Cerebellar nuclear complex (tissue), 1 donor: ENCODE measurements at places on chromosomes 2 and 18.

- no peak for DNase-seq
Measured at GRCh38 chr2:159080641-159081040, 112.2 kb downstream of the TANC1 start.

- DNase-seq = no peak
Measured at GRCh38 chr2:19073522-19073921, 284.9 kb downstream of the OSR1 start.

DNA sequence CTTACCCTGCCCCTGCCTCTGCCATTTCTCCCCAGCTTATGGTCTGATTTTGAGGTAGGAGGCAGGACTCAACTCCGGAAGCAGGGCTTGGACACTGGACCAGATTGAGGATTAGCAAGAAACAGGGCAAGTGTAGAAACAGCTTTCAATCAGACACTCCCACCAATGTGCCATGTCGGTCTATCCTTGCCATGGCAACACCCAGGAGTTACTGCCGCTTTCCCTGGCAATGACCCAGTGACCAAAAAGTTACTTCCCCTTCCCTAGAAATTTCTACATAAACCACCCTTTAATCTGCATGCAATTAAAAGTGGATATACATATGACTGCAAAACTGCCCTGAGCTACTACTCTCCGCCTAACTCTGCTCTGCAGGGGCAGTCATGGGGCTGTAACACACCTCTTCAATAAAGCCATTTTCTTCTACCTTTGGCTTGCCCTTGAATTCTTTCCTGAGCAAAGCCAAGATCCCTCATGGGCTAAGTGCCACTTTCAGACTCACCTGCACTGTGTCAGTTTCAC is 156.7 kb downstream of the LPIN1 start:
- no peak for DNase-seq

DNA sequence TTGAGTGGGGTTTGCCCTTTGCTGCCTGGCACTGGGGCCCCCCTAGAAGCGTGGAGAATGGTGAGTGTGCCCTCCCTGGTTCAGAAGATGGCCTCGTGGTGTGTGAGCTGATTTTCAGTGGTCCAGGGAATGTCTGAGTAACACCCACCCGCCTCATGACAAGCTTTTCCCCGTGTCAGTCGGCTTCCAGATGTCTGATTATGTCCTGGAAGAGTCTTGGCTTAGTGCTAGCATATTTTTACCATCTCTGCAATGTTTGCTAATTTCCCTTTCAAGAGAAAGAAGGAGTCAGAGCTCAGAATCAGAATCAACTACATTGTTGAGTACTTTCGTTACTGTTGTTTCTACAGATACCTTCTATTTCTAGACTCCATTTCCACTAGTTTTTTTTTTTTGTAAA is 214.7 kb downstream of the SEPTIN10 start:
- DNase-seq = no peak

DNA sequence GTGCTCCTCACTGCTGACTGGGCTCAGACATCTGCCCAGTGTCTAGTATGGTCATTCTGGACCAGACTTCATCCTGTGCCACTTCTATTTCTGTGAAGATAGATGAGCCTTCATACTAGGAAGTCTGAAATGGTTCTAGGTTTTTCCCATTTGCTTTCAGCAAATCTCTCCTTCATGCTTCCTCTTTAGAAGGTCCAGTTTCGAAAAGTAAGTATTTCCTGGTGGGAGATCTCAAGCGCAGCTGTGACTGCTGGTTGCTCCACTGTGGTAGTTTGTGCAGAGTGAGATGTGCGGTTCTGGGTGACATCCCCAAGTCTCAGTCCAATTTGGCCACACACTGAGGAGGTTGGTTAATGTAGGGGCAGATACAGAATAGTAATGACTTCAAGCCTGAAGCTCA is 14.4 kb downstream of the IL36B start:
- no peak for DNase-seq

DNA sequence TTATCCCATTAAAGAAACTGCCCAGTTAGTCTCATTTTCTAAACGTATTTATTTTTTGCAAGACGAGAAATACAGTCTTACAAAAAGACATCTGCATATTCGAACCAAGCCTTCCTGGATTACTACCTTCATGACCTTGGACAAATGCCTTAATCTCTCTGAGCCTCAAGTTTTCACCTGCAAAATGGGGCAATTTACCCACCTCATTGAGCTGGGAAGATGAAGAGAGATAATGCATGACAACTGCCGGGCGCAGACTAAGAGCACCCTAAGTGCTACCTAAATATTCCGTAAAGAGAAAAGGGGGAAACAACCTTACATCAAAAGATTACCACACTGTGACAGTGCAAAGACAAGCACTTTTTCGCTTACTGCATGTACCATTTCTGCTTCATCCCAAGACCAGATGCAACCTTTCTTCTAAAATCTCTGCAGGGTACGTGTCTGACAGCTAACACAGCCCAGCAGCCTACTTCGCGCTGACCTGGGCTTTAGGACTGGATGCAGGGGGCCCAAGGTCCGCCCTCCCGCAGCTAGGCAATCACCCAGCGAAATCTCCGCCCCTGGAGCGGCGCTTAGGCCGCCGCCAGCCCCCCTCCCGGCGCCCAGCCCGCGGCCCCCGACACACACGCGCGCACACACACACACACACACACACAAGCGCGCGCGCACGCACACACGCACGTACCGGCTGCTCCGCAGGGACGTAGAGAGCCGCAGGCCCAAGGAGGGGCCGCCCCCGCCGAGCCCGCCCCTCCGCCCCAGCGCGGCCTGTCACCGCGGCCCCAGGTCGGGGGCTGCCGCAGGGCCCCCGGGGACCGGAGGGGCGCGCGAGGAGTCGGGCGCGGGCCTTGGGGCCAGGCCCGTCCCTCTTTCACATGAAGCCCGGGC is 766 bp downstream of the MAP3K2 start:
- DNase-seq = no peak

- no peak for DNase-seq
Measured at GRCh38 chr18:48910972-48911545, 39.7 kb downstream of the SMAD7 start.

DNA sequence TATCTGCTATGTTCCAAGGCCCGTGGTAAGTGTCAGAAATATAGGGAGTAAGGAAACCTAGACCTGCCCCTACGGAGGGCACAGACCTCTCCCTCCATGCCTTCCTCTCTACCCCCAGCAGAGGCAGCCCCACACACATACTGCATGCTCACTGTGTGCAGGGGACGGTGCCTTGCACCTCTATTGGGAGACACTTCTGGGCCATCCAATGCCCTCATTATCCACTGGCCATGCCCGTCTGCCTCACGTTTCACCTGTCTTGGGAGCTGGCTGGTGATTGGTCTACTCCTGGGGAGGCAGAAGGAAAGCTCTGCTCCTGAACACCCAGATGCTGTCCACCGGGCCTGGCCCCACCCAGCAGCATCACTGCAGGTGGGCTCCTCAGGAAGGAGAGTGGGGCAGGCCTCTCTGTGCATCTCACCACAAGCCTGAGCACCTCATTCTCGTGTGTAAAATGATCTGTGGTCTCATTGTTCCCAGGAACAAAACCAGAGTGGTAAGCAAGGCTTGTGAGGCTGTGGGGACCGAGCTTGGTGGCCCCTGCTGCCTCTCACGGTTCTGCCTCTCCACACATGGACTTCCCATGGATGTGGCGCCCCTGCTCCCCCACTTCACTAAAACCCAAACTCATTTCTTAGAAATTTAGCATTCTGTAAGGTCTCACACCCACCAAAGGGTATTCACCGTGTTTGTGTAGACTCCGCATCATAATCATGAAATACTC is 312.5 kb upstream of the HS6ST1 start:
- DNase-seq = no peak

- DNase-seq = no peak
Measured at GRCh38 chr2:113124984-113125855, 2.2 kb upstream of the IL1RN start.

DNA sequence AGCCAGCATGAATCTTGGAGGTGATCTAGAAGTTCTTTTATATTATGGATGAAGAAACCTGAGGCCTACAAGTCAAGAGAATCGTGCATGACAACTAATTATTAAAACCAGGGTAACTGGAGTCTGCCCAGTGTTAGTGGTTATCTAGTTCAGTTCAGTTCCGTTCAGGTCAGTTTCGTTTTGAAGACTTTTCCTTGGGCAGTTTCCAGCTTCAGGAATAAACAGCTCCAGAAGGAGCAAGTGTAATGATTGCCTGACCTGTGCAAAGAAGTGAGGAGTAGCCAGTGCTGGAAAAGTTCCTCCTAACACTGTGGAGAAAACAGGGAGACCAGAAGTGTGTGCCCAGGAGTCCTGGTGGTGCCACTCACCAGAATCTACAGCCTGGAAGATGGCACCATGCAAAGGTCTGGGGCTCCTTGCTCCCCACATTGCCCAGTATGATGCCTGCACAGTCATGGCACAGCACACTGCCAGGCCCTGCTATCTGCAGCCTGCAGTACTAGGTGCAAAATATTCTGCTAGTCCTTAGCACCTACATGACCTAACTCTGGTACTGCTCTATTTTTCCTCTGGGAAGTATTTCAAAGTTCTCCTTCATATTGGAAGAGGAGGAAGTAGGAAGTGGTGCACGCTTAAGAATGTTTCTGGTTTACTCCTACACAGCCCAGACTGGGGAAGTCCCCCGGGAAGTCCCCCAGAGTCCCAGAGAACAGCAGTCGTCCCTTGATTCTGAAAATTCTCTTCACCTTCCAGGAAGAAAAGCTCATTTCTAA is 65.8 kb downstream of the SUMO1 start:
- no peak for DNase-seq

GRCh38 chr2:236972491-236973342 is 113.0 kb upstream of the COPS8 start:
- DNase-seq = no peak

- no peak for DNase-seq
Measured at GRCh38 chr2:28895189-28895893, 874 bp downstream of the WDR43 start.

- no peak for DNase-seq
Measured at GRCh38 chr2:70580352-70580751, 26.7 kb upstream of the TGFA start.

DNA sequence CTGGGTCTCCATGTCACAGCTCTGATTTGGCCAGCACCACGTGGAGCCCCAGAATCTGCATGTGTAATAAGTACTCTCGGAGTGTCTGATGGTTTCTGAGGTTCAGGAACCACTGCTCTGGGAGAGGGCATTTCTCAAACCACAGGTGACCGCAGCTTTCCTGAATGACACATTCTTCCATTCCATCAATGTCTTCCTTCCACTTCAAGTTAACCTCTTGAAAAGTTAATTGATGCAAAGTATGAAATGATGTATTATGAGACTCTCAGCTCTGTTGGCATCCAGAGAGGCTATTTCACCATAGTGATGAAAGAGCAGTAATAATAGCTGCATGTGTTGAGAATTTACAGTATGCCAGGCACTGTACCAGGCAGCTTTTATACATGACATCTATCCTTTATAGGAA is 61.3 kb upstream of the CRIM1 start:
- DNase-seq = no peak

DNA sequence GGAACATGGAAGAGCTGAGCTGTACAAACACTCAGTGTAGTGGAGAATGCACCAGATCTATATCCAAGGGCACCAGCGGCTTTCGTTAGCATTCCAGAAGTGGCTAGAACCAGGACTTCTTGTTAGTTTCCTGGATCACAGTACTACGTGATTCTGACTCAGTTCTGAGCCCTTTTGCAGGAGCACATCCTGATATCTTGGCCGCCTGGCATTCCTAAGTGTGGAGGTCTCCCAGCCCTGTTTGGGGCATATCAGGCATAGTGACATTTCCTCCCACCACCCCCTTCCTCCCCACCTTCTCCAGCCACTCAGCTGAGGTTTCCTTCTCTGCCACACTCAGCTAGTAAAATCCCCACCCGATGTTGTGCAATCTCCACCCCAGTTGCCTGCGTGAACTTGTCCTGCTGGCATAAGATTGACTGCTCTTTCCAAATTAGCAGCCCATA is 63.4 kb downstream of the BMP10 start:
- DNase-seq = no peak

DNA sequence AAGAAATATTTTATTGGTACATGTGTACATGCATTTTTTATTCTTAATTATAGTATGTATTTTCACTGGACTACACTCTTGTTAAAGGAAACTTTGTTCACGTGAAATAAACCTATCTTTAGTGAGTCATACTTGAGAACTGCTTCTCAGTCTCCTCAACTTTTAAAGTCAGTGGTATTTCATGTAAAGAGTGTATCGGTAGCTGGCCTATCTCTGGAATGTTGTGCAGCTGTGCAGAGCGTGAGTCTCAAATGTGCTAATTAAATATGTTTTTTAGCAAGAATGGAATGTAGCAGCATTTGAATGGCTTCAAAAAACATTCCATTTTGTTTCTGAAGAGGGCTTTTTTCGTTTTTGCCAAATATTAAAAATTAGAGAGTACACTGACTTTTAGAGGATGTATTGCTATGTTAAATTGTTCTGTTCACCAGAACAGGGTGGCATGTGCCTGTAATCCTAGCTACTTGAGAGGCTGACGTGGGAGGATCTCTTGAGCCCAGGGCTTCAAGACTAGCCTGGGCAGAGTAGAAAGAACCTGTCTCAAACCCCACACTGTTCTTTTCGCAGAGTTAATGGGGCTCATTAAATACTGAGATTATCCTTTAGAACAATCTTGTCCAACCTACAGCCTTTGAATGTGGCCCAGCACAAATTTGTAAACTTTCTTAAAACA is 14.3 kb downstream of the SPTBN1 start:
- no peak for DNase-seq

GRCh38 chr2:207311316-207312005 is 145.7 kb upstream of the KLF7 start:
- no peak for DNase-seq

DNA sequence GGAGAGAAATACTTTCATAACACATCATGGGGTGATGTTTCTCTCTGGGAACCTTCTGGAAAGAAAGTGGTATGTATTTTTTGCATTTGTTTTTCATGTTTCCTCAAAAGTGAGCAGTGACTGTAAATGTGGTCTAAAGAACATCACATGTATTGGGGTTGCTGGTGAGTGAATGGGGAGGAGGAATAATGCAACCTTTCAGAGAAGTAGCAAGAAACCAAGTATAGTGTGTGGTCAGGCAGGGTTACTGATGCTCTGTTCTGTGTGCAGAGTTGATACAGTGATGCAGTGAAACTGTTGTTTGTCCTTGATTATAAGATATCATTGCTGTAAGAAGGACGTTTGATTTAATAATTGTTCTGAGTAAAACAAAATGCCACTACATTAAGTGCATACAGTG is 24.1 kb downstream of the ADNP2 start:
- no peak for DNase-seq
